Ureter (tissue), 1 donor: ENCODE measurements at places on chromosomes 3 and 15. TPM values are rescaled to one million over a fixed set of nuclear protein-coding genes. Genes with fewer than 3 reads are reported as not detected.

GRCh38 chr15:66925721-66926120, 139.7 kb upstream of the SMAD3 start:
- peak; percentile 58 for DNase-seq

DNA sequence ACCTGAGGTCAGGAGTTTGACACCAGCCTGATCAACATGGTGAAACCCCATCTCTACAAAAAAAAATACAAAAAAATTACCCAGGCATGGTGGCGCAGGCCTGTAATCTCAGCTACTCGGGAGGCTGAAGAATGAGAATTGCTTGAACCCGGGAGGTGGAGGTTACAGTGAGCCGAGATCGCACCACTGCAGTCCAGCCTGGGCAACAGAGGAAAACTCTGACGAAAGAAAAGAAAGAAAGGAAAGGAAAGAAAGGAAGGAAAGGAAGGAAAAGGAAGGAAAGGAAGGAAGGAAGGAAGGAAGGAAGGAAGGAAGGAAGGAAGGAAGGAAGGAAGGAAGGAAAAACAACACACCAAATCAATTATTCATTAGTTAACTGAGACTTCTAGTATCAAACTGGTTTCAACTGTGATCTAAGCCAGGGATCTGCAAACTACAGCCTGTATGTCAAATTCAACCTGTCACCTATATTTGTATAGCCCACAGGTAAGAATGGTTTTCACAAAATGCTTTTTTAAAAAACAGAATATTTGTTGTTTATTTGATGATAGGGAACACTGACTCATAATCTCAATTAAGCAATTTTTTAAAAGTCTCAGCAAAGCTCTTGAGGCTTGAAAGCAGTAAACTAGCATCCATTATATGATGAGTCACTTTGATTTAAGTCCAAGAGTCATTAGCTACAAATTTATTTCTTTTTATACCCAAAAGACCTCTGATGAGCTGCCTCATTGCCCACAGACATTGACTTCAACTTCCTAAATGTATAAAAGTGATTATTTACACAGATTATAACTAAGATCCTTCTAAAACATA, 127.6 kb downstream of the TBL1XR1 start:
- no peak for DNase-seq

DNA sequence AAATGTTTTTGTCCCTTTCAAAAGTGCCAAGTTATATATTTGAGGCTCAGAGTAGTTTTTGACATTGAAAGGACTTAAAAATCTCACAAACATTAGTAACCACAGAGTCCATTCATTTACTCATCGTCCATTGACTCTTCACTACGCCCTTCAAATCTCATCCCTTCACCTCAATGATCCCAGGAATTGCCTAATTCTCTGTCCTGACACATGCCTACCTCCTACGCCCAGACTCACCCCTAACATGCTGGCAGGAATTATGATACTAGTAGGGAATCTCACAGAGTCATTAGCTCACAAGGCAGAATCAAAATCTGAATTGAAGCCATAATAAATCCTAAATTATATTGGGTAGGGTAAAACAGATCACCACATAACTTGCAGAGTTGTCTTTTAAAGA, 410.1 kb downstream of the RAP2B start:
- no peak for DNase-seq

- DNase-seq = no peak
Observed at GRCh38 chr15:34434627-34435305, 2.8 kb downstream of the GOLGA8A start.

DNA sequence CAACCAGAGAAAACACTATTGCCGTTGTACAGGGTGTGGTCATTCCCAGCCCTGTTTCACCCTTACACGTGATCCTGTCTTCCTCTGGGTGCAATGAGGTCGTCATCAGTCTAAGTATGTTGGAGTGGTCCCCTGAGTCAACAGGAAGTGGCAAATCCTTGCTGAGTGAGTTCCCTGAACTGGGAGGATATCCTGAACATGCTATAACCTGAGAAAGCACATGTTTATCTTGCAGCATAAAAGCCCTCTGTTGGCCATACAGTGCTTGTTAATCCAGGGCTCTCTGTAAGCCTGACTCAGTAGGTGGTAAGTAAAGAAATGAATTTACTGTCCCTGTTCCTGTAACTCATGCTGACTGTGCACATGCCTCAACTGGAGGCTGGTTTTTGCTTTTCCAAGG, 477.8 kb upstream of the RGMA start:
- peak; percentile 44 for DNase-seq

DNA sequence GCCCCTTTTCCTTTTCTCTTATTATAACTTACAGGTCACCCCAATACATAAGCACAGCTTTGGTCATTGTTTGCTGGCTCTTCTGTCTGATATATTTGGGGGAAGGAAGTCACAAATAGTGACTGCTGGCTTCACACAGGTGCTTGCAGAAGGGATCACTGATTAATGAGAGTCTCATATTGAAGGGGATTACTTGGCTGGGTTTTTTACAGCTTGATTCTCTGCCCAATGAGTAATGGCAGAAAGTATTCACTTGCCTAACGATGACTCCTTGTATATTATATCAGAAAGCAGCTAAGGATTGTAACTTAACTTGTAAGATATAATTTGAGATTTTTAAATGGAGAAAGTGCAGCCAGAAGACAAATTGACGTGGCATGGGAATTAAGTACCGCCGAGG, 119.3 kb upstream of the PFN2 start:
- no peak for DNase-seq

DNA sequence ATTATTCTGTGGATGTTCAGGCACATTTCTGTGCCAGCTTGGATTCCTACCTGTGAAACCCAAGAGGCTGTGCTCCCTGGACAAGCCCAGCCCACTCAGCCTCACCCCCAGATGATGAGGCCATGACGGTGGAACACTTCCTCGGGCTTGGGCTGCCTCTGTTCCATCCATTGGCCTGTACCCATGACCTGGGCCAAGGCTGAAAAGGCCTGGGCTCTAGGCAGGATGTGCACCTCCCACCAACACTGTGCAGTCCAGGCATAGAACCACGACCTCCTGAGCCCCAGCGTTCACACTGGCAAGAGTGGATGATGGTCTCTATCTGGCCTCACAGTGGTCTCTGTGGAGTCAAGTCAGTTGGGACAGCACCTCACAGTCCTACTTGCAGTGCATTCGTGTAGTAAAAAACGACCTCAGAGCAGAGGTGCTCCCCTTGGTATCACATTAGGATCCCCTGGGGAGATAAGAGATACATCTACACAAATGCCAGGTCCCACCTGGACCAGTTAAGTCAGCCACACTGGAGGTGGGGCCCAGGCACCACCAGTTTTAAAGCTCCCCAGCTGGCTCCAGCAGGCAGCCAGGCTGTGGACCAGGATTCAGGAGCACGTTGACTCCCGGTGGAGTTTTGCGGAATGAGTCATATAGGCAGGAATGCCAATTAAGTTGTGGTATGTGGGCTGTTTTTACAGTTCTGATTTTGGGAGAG, 39.0 kb upstream of the IGF1R start:
- DNase-seq = no peak

GRCh38 chr3:156899951-156900350, 73.8 kb downstream of the LEKR1 start:
- no peak for DNase-seq

GRCh38 chr3:96106701-96107100, 707.7 kb upstream of the EPHA6 start:
- DNase-seq = no peak

DNA sequence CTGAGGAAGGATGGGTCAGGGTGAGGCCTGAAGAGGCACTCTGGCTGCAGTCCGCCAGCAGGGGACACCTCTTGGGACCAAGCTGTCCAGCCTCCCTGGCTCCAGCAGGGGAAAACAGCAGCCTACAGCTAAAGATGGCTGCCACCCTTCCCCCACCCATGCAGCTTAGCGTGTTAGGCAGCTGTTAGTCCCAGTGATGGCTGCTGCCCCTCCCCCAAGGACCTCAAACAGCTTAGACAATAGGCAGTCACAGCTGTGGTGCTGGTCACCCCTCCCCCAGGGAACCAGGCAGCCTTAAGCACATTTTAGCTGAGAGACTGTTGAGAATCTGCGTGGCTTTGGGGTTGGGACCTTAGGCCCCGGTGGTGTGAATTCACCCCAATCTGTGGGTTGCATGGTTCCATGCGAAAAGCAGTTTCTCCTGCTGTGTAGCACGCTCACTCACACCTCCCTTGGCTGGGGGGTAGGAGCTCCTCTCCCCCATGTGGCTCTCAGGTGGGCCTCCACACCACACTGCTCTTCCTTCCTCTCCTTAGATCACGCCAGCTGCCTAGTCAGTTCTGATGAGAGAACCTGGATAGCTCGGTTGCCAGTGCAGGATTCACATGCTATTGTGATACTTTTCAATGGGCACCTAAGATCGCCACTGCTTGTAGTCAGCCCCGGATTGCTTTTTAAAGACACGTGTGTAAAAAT, 140.5 kb upstream of the CADPS start:
- DNase-seq = no peak

GRCh38 chr3:18679238-18679637, 254.1 kb upstream of the SATB1 start:
- no peak for DNase-seq

- no peak for DNase-seq
Observed at GRCh38 chr15:27514526-27514925, 543.5 kb downstream of the GABRG3 start.

- no peak for DNase-seq
Observed at GRCh38 chr15:40927873-40928806, 1.0 kb upstream of the DLL4 start.

GRCh38 chr3:50272911-50273688, 4.2 kb downstream of the SEMA3B start:
- peak; percentile 88 for DNase-seq

DNA sequence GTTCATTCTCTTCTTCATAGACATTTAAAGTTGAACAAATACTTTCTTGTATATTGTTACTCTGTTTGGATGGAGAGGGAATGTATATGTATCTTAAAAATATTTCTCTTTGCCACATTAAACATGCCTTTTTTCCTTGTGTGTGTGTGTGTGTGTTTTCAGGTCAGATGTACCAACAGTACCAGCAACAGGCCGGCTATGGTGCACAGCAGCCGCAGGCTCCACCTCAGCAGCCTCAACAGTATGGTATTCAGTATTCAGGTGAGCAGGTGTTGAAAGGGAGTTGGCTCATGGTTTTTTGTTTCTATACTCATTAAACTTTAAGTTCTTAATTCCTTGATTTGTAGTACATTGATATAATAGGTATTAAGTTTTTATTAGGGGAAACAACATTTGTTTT, 35.4 kb downstream of the TFG start:
- DNase-seq = no peak

ZNF501 gene
- 6.3 TPM for total RNA-seq

OXTR gene
- total RNA-seq = 0.49 TPM

SCAMP5 gene
- total RNA-seq = 21.0 TPM

GRAMD1C gene
- total RNA-seq = 11.1 TPM

BTLA gene
- 0.91 TPM for total RNA-seq

SLC2A2 gene
- not detected for total RNA-seq

ZNF609 gene
- total RNA-seq = 55.1 TPM

GPR15 gene
- total RNA-seq = 4.0 TPM

FAM107A gene
- 102 TPM for total RNA-seq
